Eye (tissue), 1 donor: ENCODE measurements at places on chromosomes 12 and 14.

- DNase-seq, result no peak
These were observed 420.5 kb downstream of the GXYLT1 start for GRCh38 chr12:41724216-41724615.

DNA sequence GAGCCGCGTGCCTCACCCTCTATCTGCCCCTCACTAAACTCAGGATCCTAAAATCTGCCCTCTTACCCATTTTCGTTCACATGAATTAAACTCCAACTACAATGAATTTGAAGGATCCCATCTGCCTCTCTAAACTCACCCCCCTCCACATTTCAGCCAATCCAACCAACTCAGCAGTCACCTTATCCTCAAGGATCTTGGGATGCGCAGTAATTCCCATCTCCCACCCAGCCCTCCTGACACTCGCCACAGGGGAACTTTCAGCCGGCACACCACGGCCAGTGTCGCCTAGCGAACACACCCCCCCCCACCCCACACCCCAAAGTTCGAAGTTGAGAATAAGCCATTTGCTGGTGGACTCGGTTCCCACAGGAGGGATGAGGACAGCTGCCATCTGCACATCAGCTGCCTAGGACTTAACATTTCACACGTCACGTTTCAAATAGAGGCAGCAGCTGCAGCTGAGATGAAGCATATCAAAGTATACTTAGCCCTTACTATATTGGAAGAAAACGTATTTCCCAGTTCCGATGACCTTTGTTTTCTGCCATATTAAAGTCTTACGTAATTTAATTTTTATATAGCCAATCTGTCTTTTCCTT, 8.7 kb upstream of the SELPLG start:
- DNase-seq, result peak; percentile 86

DNA sequence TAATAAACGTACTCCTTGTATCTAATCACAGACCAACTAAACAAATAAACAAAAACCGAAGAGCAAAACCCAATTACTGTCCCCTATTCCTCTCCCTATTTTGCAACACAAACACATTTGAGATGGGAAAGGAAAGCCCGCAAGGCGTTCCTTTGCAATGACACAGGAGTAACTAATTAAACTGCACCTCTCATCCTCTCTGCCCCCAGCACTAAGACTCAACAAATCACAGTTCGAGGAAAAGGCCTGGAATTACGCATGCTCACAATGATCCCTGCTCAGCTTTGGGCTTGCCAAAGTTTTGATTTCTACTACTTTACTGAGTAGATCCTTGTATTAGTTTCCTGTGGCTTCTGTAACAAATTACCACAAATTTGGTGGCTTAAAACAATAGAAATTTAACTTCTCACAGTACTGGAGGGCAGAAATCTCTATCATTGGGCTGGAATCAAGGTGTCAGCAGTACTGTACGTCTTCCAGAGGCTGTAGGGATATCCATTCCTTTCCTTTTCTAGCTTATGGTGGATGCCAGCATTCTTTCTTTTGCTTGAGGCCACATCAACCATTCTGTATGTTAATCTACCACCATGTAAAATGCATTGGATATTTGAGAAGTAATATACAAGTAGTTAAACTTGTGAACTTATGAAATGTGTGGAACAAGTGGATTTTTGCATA, 123.0 kb downstream of the NAV3 start:
- DNase-seq, result no peak

- DNase-seq, result no peak
These were observed 68.7 kb downstream of the NIN start for GRCh38 chr14:50762001-50762930.

DNA sequence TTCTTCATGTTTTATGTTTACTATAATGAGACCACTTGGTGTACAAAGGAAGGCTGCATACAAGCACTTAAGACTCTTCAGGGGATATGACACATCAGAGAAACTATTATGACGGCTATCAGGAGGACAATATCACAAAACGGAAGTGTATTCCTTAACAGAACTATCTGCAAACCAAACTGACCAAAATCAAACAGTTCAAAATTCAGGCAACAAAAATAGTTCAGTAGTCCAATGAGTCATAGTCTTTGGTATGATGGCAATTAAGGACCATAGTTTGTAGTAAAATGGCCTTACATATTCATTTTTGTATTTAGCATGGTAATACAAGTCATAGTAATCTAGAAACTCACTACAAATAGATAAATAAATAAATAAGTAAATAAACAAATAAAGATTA, 1638.7 kb upstream of the SEL1L start:
- no peak for DNase-seq

DNA sequence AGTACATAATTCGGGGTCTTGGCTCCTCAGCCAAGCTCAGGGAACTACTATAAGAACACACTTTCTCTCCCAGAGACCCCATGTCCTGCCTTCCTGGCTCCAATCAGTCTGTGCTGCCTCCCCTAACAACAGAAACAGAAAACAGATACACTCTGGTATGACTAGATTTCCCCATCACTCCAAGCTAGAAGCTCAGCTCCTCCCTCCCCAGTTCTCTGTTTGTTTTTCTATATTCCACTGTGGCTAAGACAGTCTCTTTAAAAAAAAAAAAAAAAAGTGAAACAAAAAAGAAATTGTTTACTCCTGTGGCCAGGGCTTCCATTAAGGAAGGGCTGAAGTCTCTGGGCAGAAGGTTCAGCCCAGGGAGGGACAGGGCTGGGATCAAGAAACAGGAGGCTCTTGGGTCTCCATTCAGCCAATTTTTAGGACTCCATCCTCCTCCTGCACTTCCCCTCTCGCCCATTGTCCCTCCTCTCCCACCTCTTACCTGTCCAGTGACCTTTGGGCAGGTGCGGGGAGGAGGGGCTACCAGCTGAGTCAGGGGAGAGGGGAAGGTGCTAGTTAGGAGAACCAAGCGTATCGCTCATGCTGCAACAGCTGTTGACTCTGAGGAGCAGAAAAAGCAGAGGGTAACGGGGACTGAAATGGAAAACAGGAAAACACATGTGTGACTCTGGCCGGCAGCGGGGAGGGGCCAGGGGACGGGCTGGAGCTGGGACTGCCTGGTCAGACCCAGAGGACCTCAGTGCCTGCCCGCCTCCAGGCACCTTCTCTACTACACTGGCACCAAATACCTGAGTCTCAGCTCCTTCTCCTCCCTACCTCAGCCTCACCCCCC, 4.1 kb upstream of the SLC7A7 start:
- DNase-seq, result peak; percentile 32

GRCh38 chr12:51471111-51471864, 46.7 kb downstream of the SLC4A8 start:
- no peak for DNase-seq
